GDM1 (cell line): ENCODE measurements at places on chromosomes 4 and X.

DNA sequence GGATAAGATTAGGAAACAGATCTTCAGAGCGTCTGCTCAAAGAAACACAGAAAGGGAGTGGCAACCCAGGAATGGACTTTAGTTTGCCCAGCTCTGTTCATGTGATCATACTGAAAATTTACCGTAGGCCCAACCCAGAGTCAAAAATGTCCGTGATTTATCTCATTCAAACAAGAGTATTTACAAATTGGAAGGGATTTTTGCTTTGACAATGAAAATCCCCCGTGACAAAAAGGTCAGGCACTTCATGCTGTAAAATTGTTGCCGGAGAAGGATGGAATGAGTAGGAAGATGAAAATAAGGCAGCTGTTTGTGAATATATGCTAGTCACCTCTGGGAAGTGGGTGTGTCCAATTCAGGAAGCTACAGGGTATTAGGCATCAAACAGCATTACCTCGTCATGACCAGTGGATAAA is 1.2 kb downstream of the SULT1B1 start:
- no peak for DNase-seq

DNA sequence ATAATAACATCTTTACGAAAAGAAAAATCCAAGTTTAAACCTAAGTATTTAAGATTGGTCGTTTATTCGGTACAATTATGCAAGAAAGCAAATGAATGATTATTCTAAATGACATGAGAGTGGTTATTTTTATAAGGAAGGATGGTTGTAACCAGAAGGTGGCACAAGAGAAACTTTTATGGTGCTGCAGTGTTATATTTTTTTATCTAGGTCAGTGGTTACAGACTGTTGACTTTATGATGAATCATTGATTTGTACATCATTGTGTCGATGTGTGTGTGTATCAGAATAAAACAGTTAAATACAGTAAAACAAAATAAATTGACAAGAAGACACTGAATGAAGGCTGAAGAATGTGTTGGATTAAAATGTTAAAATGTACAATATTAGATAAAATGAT is 9.8 kb downstream of the DCAF8L2 start:
- no peak for DNase-seq

- no peak for DNase-seq
Measured at GRCh38 chr4:6280365-6280996, 10.8 kb downstream of the WFS1 start.

DNA sequence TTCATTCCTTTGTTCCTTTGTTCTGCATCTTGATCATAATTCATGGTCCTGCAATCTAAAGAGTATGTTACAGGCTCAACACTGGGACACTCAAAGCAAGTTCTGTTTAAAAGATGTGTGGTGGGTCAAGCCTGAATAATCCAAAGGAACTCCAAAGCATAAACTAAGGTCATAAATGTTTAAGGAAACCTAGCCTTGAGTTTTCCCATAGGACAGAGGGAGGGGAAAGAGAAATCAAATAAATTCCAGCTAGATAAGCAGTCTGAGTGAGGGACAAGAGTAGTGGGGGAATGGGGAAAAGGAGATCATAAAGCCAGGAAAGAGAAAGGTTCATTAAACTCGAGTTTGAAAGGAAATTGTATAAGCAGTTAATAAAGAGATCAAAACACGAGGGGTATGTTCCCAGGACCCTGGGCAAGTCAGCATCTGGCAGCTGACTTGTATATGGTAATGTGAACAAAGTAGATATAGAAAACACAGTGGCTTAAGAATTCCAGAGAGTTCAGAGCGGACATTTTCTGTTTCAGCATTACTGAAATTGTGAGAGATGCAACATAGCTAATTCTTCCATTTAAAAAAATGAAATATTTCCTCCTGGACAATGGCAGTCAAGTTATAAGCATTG is 125.8 kb upstream of the EDNRA start:
- DNase-seq: no peak

- no peak for DNase-seq
Measured at GRCh38 chr4:186676531-186677161, 47.0 kb downstream of the FAT1 start.

- no peak for DNase-seq
Measured at GRCh38 chrX:133992882-133993281, 7.5 kb upstream of the GPC3 start.

DNA sequence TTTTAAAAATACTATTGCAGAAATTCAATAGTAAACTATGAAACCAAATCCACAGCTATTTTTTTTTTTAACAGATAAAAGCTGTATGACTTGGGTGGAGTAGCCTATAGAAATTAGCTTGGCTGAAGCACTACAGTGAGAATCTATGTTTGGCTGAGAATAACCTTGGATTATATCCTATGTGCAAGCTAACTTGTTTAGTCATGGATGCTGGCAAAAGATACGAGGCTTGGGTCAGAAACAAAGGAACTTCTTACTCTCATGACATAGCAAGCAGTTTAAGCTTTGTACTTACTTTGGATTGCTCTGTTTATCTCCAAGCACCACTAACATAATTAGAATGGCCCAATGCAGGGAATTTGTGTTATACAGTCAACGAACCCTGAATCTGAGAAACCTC is 119.2 kb upstream of the GRID2 start:
- no peak for DNase-seq

- no peak for DNase-seq
Measured at GRCh38 chr4:95129031-95129430, 371.3 kb downstream of the BMPR1B start.

DNA sequence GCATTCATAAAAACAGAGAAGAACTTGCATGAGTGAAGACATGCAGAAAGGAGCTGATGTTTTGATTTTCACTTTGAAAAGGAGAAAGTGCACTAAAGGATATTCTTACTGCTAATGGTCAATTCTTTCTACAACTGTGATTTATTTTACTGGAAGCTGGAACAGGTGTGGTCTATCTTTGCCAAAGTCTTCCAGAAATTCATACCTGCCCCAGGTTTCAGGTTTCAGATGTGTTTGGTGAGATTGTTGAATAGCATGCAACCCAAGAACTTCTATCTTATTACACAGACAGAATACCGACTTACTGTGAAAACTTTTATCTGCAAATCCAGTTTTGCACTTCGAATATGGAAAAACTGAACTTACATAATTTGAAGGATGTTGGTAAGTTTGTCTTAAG is 388.3 kb downstream of the PDGFC start:
- no peak for DNase-seq

DNA sequence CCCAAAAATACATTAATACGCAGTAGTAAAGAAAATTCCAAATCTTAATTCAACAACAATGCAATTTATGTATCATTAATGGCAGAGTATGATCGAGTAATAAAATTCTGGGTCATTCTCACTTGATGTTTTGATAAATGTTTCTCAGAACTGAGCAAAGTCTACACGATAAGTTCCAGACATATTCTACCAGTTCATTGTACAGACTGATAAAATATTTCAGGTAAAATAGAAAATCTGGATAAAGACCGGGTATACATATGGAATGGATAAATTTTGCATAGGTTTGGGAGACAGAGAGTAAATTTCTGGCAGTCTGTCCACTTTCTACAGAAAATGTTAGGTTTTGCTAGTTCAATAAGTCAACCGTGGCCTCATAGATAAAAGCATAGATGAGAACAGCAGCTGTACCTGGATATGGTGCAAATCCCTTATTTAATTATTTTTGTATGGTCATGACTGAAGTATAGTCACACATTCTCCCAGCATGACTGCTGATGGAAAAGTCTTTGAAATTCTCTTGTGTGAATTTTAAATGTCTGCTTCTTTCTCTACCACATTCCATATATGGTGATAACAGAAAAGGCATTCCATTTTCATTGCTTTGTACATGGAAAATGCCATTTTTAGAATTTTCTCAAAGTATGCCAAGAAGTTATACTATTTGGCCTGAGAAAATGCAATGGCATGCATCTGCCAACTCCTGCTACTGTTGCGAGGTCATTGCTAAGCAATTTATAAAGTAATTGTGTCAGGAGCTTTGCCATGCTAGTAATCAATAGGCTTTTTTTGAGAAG is 301.9 kb upstream of the ARSJ start:
- DNase-seq: no peak

DNA sequence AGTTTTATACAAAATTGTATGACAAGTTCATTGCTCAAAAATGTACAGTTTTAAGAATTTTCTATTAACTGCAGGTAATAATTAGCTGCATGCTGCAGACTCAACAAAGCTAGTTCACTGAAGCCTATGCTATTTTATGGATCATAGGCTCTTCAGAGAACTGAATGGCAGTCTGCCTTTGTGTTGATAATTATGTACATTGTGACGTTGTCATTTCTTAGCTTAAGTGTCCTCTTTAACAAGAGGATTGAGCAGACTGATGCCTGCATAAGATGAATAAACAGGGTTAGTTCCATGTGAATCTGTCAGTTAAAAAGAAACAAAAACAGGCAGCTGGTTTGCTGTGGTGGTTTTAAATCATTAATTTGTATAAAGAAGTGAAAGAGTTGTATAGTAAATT is 131.0 kb downstream of the TET2 start:
- no peak for DNase-seq

DNA sequence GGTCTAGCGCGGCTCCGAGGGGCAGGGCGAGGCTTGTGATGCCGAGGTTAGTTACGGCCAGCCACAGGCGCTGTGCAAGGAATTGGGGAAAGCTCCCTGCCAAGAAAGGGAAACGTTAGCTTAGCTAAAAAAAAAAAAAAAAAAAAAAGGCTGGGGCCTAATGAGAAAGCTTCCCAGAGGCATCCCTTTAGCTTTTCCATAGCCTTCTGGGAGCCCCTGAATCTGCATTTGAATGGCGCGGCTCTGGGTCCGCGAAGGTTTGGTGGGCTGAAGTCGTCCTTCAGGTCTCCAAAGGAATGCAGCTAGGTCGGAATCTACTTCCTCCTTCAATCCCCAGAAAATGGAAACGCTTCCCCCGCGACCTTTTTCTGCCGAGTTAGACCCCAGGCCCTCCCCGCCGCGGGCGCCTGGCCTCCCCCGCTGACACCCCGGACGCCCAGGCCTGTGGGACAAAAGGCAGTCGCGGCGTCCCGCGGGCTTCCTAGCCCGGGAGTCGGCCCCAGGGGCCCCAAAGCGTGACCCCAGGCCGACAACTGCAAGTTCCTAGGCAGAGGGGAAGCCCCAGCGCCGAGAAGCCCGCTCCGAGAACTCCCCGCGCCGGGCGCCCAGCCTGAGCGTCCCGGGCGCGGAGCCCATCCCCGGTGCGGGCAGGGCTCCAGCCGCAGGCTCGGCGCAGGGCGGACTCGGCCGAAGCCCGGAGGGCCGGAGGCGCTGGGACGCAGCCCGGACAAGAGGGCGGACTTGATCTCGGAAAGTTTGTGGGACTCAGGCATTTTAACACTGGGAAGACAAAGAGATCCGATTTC is 605 bp upstream of the FAT1 start:
- no peak for DNase-seq

DNA sequence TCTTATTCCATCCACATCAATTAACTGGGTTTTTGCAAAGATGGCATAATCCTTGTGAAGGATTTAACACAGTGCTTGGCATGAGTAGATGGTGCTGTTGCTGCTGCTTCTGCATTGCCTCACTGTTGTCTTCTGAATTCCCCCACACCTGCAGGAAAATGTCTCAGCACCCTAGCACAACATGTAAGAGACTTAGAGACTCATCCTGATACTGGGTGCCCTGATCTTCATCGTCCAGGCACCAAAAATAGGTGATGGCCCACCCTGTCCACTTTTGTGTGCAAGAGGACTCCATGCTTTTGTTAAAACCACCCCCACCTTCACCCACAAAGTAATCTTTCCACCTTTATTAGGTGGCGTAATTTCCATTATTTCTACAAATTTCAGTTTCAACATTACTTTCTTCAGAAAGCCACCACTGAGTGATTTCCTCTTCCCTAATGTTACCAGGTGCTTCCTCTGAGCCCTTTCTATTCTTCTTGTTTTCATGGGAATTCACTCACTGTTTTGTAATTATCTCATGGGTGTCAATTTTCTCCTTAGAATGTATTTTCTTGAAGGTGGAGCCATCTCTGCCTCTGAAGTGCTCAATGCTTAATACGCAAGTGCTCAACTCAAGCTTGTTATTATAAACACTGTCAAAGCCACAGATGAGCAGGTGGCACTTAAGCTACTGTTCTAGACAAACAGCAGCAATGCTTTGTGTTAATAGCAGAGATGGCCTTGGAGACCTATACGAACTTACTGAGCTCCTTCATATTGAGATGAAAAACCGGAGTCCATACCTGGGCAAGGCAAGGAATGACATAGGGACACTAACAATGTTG is 89.5 kb downstream of the HS3ST1 start:
- no peak for DNase-seq

GRCh38 chrX:40106676-40107290 is 9.0 kb upstream of the BCOR start:
- no peak for DNase-seq

DNA sequence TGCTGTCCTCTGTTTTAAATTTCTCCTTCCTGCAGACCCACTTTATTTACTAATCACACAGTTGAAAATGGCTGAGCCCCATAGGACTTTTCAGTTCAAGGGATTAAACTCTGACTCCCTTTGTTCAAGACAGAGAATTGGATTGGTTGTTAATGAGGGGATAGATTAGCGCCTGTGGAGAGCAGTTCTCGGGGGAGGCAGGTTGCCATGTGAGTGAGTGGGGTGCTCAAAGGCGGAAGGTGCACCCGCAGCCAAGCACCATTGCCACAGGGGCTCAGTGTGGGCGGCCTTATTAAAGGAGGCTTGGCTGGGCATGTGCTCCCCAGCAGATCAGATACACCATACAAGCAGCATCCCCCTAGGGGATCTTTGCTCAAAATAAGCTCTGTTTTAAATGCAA is 7.9 kb upstream of the CBR4 start:
- DNase-seq: no peak

DNA sequence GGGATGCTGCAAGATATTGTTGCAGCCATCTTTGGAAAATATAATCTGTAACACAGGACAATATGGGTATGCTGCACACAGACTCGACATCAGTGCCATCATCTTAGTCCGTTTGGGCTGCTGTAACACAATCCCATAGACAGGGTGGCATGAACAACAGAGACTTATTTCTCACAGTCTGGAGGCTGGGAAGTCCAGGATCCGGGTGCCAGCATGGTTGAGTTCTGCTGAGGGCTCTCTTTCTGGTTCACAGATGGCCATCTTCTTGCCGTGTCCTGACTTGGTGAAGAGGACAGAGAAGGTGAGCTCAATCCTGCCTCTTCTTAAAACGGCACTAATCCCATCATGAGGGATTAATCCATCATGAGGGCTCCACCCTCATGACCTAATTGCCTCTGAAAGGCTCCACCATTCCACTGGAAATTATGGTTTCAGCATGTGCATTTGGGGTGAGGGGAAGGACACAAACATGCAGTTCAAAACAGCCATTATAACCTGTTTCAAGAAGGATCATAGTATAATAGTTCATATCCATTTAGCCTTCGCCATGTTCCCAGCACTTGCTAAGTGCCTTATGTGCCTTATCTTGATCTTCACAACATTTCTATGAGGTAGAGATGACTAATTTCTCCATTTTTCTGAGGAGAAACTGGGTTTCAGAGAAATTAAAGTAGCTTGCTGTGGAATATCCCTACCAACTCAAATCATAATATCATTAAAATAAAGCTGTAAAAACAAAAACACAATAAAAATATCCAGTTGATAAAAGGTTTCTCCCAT is 27.9 kb upstream of the SPP1 start:
- no peak for DNase-seq
